ENCODE measurements at places on chromosomes 7 and 10.

GRCh38 chr10:63206997-63207811 is 74.1 kb downstream of the NRBF2 start:
- no peak for DNase-seq

GRCh38 chr10:8275911-8276310 is 221.4 kb downstream of the GATA3 start:
- no peak for DNase-seq

GRCh38 chr10:51244748-51245490 is 170.6 kb downstream of the PRKG1 start:
- no peak for DNase-seq

DNA sequence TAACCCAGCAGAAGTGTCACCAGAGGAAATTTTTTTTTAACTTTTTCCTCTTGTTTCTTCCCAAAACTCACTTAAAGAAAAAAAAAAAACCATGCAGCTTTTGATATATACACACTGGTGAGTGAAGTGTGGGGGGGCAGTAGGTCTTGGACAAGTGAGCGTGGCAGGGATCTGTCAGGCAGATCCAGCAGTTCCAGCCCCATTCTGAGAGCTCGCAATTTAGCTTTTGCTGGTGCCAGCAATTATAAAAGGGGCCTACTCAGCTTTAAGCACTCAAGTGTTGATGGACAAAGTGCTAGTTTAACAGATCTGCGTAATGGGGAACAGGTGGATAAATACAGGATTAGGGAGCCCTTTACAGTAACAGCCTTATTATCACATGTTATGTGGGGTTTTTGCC is 619.2 kb upstream of the GALNT17 start:
- DNase-seq = no peak

- DNase-seq = no peak
Measured at GRCh38 chr10:1123198-1123597, 67.0 kb downstream of the WDR37 start.

DNA sequence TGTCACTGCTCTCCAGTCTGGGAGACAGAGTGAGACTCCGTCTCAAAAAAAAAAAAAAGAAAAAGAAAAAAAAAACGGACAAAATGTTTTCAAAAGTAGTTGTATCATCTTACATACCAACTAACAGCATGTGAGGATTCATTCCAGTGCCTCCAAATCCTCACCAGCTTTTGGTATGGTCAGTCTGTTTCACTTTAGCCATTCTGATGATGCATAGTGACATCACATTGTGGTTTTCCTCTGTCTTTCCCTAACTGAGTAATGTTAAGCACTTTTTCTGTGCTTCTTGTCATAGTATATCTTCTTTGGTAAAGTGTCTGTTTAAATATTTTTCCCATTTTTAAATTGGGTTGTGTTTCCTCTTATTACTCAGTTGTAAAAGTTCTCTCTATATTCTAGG is 251.4 kb upstream of the CTBP2 start:
- DNase-seq = no peak

GRCh38 chr10:129968020-129968852 is 4.2 kb upstream of the EBF3 start:
- no peak for DNase-seq

GRCh38 chr7:151381348-151382078 is 28.3 kb downstream of the WDR86 start:
- peak; percentile 35 for DNase-seq
